Frontal cortex (tissue), 4 donors: ENCODE measurements at places on chromosomes 5 and 9.

DNA sequence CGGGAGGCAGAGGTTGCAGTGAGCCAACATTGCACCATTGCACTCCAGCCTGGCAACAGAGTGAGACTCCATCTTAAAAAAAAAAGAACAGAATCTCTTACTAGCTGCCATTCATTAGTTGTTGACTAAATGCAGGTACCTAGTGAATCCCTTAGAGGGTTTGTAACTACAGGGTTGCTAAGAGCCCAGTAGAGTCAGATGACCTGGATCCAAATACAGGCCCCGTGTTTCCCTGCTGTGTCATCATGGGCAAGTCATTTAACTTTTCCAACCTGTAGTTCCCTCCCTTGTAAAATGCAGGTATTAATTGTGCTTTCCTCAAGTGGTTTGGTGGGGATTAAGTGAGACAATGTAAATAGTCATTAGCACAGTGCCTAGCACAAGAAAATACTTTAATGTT lies 32.8 kb downstream of the PLAC8L1 start:
- no peak for DNase-seq

GRCh38 chr5:83856881-83857280 lies 136.2 kb upstream of the HAPLN1 start:
- DNase-seq, result no peak

- no peak for DNase-seq
Measured at GRCh38 chr5:167929841-167930240, 361.6 kb upstream of the WWC1 start.

GRCh38 chr9:68678430-68678829 lies 26.6 kb upstream of the PIP5K1B start:
- no peak for DNase-seq

DNA sequence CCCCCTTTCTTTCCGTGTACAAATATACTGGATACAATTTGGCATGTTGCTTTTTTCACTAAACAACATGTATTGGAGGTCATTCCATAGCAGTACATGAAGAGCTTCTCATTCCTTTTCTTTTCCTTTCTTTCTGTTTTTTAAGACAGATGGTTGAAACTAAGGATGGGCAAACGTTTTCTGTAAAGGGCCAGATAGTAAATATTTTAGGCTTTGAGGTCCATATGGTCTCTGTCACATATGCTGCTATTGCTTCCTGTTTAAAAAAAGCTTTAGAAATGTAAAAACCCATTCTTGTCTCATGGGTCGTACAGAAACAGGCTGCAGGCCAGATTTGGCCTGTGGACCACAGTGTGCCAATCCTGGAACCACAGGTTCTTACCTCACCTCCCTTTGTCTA lies 160.1 kb downstream of the ACER2 start:
- no peak for DNase-seq

GRCh38 chr9:77435688-77436087 lies 212.4 kb downstream of the GNA14 start:
- DNase-seq, result no peak

GRCh38 chr5:88785746-88786565 lies 97.0 kb downstream of the MEF2C start:
- no peak for DNase-seq

- DNase-seq, result no peak
Measured at GRCh38 chr9:131334629-131335367, 45.3 kb downstream of the PLPP7 start.

DNA sequence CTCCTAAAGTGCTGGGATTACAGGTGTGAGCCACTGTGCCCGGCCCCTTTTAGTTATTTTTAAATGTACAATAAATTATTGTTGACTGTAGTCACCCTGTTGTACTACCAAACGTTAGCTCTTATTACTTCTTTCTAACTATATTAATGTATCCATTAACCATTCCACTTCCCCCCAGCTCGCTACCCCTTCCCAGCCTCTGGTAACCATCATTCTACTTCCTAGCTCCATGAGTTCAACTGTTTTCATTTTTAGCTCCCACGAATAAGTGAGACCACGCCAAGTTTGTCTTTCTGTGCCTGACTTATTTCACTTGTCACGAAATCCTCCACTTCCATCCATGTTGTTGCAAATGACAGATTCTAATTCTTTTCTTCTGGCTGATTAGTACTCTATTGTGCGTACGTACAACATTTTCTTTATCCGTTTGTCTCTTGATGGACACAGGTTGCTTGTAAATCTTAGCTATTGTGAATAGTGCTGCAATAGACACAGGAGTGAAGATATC lies 6.5 kb downstream of the LURAP1L start:
- DNase-seq, result no peak

DNA sequence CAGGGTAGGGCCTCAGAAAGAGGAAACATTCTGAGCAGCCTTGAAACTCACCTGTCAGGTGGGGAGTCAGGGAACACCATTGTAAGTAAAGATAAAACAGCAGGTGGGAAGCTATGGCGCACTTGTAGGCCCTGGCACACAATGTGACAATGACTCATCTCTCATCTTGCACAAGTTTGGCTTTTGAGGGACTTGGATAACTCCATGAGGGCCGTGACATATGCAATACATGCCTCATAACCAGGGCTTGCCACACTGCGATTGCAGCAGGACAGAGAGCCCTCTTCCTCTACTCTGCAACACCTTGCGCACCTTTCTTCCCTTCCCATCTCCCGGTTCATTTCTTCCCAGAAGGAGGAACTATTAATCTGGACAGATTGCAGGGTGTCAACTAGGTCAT lies 144.9 kb downstream of the CEP120 start:
- no peak for DNase-seq

DNA sequence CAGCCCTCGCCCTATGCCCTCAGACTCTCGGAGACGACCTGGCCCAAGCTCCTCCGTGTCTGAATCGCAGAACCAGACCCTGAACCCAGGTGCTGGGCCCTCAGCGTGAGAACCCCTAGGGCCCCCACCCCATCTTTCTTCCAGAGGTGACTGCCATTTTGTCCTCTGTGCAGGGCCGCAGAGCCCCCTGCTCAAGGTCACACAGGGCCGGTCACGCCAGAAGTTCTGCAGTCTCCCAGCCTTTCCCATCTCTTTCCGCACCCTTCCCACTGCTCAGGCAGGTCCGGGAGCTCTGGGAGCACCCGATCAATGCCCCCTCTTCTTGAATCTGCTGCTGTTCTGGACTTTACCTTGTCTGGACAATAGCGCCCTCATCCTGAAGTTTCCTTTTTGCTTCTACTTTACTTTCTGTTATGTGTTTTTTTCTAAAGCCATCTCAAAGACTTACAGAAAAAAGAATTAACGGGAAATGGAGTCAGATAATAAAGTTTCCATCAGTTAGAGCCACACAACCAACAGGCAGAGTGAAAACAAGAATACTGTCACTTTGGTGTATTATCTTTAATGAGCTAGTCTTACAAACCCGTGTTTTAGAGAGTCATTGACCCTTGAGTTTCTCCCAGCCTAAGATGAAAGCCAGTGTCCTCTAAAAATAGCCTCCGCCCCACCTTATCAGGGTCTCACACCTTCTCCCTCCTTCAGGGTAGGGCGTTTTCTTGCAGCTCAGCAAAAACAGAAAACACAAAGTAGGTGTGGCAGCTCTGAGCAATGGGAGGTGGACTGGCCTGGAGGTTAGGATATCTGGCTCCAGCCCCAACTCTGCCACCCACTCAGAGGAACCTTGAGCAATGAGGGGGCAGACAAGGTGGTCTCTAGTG lies 1.8 kb downstream of the TMOD1 start:
- DNase-seq, result no peak

- DNase-seq, result no peak
Measured at GRCh38 chr9:98502311-98502975, 206.3 kb downstream of the GABBR2 start.
